ENCODE measurements at places on chromosomes 6 and 20.

- DNase-seq, result no peak
Measured at GRCh38 chr6:165819394-165819793, 156.4 kb upstream of the PDE10A start.

DNA sequence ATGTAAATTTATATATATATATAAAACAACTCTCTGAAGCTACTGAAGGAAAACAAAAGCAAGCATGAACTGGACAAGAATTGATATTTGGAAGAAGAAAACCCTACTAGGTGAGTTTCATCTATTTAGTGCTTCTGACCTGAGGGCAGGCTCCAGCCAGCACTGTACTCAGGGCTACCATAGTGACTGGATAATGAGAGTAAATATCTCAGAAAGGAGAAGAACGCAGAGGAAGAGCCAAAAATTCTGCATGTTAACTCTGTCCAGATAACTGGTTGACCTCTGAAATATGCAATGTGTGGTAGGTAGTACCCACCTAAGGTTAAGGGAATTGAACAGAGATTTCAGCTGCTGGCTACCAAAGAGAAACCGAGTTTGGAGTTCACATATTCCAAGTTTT lies 41.4 kb upstream of the CCN2 start:
- DNase-seq, result no peak

DNA sequence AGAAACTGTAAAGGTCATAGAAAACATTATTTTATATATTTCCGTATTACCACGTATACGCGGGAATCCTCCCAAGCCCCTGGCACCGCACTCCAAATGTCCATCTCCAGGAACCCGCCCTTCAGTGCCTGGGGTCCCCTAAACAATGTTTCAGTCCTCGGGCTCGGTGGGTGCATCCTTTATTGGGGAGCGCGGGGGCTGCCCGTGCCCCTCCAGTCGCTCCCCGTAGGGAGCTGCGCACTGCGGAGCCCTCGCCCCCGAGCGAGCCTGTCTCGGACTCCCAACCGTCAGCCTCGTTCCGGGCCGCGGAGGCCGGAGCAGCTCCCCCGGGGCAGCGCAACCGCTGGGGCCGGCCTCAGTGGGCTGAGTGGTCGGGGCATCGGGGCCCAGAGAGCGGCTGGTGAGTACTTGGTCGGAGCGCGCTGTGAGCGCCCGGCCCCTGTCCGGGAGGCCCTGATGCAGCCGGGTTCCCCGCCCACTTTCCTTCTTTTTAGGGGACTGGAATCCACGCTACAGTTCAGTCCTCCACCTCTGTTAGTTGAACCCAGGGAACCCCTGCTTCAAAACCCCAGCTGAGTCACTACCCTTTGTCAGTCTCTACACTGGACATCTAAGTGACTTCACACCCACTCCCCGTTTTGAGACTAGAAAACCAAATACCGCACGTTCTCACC lies at the start of gene DNAH8:
DNAH8 (plus strand) TSS at position 296 of the 674 bp plus-strand sequence. CDS start 7,499 bp downstream, outside the sequence.
- DNase-seq, result no peak

- no peak for DNase-seq
Measured at GRCh38 chr6:113019176-113019575, 672.0 kb downstream of the RFPL4B start.

GRCh38 chr20:53902968-53903651 lies 167.3 kb downstream of the BCAS1 start:
- DNase-seq, result no peak

GRCh38 chr6:31660381-31661261 lies at the start of gene C6orf47:
TSS of gene C6orf47 (minus strand) at chr6:31660778. CDS start at chr6:31659947, 831 bp downstream.
- peak; percentile 17 for DNase-seq

DNA sequence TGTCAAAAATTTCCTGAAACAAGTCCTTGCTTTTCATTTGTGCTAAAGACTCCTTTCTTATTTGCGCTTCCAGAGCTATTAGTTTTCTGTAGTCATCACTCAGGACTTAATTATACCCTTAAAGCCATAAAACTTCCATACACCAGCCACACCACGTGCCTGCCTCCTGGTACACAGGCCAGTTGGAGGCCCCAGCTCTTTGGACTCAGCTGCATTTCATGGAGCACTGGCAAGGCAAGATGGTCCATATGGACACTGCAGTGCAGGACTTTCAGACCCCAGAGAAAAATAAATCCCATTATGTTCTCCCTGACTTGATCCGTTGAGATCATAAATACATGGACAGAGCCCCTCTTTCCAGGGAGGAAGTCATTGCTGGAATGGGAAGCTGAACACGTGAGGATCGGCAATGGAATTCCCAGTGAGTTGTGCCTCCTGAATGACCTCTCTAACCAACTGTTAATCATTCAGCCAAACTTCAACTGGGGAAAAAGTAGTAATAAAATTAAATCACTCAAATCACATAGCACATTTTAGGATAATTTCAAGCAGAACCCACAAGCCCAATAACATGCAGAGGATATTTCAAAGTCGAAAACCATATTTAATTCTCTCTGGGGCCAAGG lies 173.1 kb downstream of the HACE1 start:
- peak; percentile 63 for DNase-seq
